Kidney (tissue), 22 donors: ENCODE measurements at places on chromosomes 11 and 22. TPM values are rescaled to one million over a fixed set of nuclear protein-coding genes. Genes with fewer than 3 reads are reported as not detected.
A peak's percentile ranks its signal among the peaks of the same experiment; 100 is the strongest.

DNA sequence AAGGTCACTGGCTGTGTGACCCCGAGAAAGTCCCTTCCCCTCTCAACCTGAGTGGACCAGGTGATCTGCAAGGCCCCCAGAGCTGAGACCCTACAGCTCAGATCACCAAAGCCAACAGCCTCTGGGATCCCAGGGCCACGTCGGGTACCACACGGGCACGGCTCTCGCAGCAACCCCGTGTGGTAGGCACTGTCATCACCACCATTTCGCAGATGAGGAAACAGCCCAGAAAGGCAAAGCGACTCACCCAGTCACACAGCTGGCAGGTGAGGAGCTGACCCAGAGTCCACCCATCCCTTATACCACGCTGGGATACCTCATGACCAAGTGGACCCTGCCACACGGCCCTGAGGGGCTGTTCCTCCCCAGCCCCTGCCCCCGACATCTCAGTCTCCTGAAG is 2.8 kb downstream of the ATP5MGL start:
- no peak for DNase-seq

DNA sequence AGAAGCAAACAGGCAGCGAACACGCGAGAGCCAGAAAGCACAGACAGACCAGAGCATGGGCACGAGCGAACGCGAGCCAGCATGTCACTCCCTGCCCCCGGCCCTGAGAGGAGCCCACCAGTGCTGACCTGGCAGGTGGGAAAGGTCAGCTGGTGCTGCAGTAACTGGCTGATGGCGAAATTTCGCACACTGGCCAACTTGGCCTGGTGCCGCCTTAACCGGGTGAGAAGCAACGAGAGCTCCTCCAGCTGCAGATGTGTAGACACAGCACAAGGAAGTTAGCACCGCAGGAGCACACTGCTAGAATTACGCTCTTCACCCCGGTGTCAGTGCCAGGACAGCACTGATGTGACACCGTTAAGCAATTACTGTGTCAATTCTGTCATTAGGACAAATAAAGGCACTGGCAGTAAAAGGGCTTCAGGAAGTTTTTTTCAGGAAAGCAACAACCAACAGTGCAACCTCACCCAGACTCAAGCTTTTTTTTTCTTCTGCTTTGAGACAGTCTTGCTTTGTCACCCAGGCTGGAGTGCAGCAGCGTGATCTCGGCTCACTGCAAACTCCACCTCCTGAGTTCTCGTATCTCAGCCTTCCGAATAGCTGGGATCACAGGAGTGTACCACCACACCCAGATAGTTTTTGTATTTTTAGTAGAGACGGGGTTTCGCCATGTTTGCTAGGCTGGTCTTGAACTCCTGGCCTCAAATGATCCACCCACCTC is 76.8 kb downstream of the C11orf58 start:
- DNase-seq: no peak

Gene MUC5B
- not detected for polyA plus RNA-seq

- DNase-seq: peak; percentile 65
These were observed 11.4 kb downstream of the SLC16A8 start for GRCh38 chr22:38072322-38073149.

- no peak for DNase-seq
These were observed 18.5 kb downstream of the MORC2 start for GRCh38 chr22:30949934-30950660.

- DNase-seq: peak; percentile 89
These were observed 51.5 kb downstream of the LHFPL7 start for GRCh38 chr22:24894998-24895397.

GRCh38 chr22:36343070-36343719 is 44.6 kb downstream of the MYH9 start:
- no peak for DNase-seq

DNA sequence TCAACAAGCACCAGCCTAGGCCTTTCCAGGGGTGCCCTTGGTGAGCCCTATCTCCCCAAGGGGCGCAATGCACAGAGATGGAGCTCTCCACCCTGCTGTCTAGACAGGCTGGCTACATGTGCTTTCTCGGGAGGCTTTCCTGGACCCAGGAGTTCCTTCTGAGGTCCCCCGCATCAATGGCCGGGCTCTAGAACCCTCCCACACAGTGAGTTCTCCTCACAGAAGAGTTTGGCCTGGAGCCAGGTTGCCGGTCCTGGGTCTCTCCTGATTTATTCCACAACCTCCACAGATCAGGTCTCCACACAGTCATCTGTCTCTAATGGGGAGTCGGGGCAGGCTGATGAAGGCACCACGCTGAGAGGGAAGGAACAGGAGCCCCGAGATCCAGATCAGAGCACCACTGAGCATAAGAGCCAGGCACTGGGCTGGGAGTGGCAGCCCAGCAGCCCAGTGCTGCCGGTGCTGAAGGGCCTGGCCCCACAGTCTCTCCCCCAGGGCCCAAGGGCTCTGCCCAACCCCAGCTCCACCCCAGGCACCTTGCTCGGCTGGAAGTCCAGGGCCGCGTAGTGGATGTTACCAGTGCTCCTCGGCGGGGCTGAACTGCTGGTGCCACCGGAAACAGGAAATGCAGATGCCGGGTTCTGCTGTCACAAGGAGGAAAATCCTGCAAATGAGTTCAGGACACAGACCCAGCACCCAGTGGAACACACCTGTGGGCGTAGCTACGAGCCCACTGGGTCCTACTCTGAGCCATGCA is 44.7 kb downstream of the GAB4 start:
- peak; percentile 45 for DNase-seq

Gene MLC1
- polyA plus RNA-seq: not detected

- DNase-seq: no peak
These were observed 37.1 kb upstream of the BSX start for GRCh38 chr11:123018702-123019101.

Gene USH1C
- polyA plus RNA-seq: 107 TPM

DNA sequence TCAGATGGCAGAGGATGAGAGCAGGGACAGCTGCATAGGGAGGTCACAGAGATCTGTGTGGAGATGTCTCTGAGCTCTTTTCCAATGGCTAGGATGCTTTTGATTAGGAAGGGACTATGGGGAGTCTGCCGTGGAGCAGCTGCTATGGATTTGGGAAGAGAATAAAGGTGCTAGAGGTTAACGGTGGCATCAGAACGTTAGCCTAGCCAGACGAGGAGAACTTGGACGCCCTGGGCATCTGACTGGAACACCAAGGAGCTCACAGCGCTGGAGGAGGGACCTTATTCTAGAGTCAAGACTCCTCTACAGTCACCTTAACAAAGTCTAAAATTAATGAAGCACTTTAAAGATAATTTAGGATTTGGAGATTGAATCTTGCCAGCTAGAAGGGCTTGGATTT is 157.2 kb upstream of the B3GAT1 start:
- DNase-seq: no peak

DNA sequence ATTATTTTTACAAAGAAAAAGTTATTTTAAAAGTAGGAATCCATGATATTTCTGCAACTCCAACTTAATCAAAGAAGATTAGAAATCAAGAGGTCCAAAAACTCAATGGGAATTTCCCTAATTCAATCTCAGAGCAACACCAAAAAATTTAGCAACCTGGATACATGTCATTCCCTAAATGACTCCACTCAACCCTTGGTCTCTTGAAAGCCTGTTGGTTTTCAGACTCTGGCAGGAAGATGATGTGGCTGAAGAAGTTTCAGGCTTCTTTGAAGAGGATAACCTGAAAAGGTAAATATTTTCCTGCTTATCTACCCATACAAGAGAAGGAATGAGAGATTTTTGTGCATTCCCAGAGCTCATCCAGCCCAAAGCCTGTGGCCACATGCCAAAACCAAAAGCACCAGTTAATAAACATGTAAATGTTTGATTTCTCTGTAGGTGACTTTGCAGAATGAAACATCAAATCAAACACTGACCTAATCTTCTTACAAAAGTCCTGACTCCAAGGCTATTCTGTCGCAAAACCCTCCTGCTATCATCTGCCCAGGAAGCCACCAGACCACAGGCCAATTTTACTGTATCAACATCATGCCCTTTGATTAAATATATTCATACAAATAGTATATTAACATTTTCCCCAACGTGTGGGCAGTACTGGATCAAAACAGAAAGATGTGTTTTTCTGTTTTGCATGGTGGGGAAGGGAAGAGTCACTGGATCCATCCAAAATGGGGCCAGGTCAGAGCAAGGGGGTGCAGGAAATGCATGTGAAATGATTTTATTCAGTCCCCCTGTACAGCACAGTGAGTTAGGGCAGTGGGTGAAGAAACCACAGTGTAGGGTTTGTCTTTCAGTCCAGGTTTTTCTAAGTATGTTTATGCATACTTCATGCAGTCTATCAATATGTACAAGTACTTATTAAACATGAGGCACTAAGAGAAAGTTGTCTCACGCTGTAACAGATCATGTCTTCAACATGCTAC is 38.8 kb downstream of the SMCO4 start:
- no peak for DNase-seq

- DNase-seq: no peak
These were observed 32.0 kb downstream of the CD82 start for GRCh38 chr11:44597358-44598012.

GRCh38 chr11:62921573-62922188 is 518 bp upstream of the CHRM1 start:
- DNase-seq: no peak

Gene FAM181B
- 0.97 TPM for polyA plus RNA-seq

DNA sequence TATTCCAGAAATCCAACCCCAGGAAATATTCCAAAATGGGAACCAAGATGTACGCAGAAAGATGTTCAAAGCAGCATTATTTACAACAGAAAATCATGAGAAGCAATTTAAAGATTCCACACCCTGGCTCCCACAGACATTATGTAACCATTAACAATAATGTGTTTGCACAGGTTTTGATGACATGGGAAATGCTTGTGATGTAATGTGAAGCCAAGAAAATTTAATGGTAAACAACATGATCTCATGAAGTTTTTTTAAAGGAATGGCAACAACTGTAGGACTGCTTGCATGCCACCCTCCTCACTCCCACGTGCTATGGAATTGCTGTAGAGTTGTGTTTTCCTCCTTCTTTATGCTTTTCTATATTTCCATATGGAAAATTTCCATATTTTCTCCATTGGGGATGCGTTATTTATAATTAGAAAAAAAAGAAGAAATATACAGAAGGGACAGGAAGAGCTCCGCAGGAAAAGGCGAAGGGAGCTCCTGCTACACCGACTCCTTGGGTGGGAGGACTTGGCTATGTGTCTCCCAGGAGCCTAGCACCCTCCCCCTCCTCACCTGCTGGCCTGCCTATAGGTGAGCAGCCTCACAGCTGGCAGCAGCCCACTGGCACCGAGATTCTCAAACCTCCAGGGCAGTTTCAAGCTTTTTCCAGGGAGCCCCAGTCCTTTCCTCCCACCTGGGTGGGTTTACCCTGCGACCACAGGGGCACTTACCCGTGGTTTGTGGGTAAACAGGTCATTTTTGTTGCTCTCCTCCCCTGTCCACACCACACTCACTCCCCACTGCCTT is 20.9 kb downstream of the LRFN4 start:
- no peak for DNase-seq

DNA sequence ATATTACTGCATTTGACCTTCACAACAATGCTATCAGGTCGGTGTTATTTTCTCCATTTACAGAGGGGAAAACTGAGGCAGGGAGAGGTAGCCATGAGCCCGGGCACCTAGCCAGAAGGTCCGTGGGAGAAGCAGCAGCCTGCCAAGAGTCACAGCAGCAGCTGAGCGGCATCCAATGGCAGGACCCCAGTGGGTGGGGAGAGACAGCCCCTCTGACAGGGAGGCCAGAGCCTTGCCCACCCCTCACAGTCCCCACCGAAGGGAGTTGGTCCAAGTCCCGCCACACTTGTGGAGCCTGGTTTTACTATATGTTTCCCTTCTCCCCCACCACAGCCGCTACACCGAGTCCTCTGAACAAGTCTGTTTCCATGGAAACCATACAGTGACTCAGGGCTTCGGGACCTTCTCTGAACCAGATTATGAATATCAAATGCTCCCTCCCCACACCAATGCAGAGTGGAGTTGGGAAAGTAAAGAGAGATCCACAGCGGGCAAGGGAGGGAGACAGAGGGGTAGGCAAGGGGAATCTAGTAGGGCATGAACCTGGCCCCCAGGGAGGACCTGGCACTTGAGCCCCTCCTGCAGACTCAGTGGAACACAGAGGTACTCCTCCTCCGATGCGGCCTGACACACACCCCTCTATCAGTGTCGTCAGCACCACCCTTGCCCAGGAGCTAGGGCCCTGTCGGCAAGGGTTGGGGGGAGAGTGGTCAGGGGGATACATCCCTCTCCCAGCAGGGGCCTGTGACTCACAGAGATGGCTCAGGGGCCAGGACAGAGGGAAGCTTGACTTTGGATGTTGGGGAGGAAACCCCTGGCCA is 2.5 kb downstream of the CHST1 start:
- no peak for DNase-seq

GRCh38 chr11:92886243-92886905 is 83.1 kb upstream of the MTNR1B start:
- peak; percentile 90 for DNase-seq

Gene API5
- polyA plus RNA-seq: 48.5 TPM

Gene MB
- 0.84 TPM for polyA plus RNA-seq

- no peak for DNase-seq
These were observed 27.1 kb downstream of the SDHD start for GRCh38 chr11:112113539-112114457.

Gene MRPL17
- 121 TPM for polyA plus RNA-seq

Gene NXPE2
- polyA plus RNA-seq: not detected

DNA sequence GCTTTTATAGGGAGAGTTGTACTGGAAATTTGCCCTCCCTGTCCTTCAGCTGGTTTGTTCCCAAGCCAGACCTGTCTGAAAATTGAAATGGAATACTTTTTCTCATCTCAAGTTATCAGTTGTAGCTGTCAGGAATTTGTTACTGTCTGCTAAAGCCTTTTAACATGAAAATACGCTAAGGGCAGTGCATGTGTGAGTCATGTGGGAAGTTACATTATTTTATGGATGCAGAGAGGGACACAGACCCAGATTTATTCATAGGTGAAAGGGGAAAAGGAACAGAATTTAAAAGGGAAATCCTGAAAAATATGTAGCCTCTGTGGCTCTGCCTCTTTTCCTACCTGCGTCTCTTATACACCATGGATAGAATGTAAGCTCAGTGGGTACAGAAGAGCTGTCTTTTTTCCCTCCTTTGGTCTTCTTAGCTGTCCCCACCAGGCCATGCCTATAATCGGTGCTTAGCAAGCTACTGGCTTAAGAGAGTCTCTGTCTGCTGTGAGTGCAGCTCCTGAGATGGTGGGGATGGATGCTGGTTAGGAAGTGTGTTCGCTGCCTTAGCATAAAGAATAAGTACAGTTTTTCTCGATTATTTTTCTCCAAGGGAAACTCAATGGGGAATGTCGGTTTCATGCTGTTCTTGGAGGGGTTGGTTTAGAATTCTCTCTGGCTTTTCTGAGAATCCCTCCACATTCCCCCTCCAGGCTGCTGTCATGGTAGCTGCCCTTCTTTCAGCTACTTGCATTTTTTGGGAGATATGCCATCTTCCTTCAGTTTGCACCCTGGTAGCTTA is 166.8 kb downstream of the TEAD1 start:
- DNase-seq: no peak

Gene KCNA4
- 0.39 TPM for polyA plus RNA-seq

GRCh38 chr11:78465169-78465942 is 47.7 kb upstream of the GAB2 start:
- peak; percentile 53 for DNase-seq

- no peak for DNase-seq
These were observed 51.3 kb upstream of the FLI1 start for GRCh38 chr11:128642571-128642970.
